Fibroblast of skin of abdomen (primary cell): ENCODE measurements at places on chromosomes 11 and 22.

- DNase-seq, result no peak
Measured at GRCh38 chr11:77470504-77470903, 3.4 kb downstream of the PAK1 start.

DNA sequence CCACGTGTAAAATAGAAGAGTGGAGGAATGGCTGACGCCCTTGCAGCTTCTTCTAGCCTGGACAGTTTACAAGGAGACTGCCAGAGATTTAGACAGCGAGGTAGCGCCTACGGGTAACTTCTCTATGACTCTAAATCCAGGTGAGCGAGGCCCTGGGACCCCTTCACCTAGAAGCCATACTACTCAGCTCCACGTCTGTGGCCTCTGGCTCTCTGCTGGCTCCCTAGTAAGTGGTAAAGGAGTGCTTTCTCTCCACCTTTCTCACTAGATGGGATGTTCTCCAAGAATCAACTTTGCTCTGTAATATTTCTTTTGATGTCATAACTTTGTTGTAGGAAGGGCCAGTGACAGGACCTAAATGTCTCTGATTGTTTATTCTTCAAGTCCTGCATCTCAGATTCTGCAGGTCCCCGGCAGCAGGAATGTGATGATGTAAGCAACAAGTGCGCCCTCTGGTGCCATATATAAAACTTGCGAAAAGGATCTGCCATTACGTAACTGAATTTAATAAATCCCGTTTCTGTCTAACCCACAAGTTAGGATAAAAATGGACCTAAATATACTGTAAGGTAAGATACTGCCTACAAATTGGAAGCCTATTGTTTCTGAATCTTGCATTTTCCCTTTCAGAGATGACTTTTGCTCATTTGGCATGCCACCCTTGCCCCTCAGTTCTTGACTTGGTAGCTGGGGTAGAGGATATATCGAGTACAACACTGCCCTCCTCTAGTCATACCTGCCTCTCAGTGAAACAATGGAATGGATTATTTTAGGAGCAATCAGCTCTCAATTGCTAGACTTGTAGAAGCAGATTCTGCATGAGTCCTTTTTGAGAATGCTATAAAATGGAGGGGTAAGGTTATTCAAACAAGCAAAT is 11.0 kb upstream of the PTPN5 start:
- peak; percentile 67 for DNase-seq

- no peak for DNase-seq
Measured at GRCh38 chr22:25629613-25630012, 65.1 kb downstream of the GRK3 start.

- DNase-seq, result no peak
Measured at GRCh38 chr11:70032943-70033710, 45.0 kb upstream of the ANO1 start.

DNA sequence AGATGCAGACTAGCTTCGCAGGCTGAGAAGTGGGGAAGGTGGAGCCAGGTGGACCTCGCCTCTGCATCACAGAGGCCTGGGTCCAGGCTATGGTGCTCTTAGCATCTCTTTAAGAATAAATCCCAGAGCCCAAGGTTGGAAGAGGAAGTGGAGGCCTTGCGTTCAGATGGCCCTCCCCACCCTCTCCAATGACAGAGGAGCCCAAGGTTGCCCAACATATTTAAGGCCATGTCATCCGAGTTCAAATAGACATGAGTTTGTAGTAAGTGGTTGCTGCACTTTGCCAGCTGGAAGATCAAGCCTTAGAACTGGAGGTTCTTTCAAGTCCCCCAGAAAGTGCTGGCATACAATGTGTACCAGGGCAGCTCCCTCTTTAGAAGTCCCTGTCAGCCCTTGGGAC is 47.1 kb upstream of the HORMAD2 start:
- no peak for DNase-seq

- peak; percentile 69 for DNase-seq
Measured at GRCh38 chr11:77658213-77659013, 20.8 kb upstream of the CLNS1A start.

GRCh38 chr22:29555065-29555644 is 1.6 kb upstream of the THOC5 start:
- DNase-seq, result no peak

GRCh38 chr11:63892228-63892627 is 24.7 kb downstream of the RCOR2 start:
- peak; percentile 35 for DNase-seq

DNA sequence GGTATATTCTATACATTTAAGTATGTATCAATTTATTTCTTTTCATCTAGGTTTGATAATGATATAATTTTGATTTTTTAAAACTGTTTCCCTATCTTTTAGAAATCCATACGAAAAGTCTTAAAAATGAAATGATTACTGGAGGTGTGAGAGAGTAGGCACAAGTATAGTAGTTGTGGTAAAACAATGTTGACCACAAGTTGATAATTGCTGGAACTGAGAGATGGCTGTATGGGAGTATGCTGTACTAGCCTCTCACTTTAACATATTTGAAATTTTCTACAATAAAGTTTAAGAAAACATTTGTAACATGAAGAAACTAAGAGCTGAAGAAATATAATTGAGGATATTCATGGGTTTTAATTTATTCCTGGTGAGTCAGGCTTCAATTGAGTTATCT is 30.0 kb downstream of the FSHB start:
- DNase-seq, result no peak

- no peak for DNase-seq
Measured at GRCh38 chr11:130175898-130176297, 16.3 kb downstream of the ST14 start.

DNA sequence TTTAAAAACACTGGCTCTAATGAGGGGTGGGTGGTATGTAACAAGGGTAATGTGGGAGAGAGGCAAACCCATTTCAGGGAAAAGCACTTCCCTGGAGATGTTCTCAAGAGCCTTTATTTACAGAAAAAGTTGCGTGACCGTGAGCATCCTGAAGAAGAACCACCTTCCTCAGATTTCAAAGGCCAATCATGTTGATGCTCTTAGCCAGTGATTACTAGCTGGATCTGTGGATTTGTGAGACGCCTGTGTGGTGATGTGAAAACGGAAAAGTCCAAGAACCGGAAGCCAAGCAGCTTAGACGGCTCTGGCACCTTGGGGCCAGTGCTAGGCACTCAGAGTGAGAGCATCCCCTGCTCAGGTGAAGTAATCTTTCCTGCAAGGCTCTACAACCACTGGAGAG is 12.6 kb upstream of the UBASH3B start:
- DNase-seq, result no peak

DNA sequence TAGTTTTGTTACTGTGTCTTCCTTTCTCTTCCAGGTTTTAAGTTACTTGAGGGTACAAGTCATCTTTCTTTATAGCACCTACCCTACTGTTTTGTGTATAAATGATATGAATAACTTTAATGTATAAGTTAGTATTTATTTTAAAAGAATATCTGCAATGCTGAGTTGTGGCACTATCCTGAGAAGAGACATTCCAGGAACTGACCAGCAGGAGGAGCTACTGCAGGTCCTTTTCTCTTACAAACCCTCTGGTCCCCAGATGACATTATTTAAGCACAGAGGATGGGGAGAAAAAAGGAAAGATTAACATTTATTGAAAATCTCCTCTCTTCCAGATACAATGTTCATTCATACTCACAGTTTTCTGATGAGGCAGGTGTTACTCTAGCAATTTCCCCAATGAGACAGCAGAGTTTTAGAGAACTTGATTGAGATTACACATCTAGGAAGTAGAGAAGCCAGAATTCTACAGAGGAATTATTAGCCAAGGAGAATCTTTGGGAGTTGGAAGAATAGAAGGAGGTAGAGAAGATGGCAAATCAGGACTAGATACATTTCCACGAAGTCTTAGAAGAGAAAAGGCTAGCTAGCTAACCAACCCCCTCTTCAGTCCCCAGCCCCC is 541.2 kb upstream of the API5 start:
- peak; percentile 36 for DNase-seq
